ENCODE measurements at places on chromosomes 11 and 22. TPM values are rescaled to one million over a fixed set of nuclear protein-coding genes. Genes with fewer than 3 reads are reported as not detected.

- H3K4me1 ChIP-seq, result peaks cover 10% of the 10 kb centered on the region
- DNase-seq, result no peak
- H3K27me3 ChIP-seq, result no peaks in the 10 kb centered on the region
Measured at GRCh38 chr22:20211997-20212753, 55.9 kb downstream of the RTN4R start.

- H3K27ac ChIP-seq, result no peak overlapping the region
- DNase-seq, result no peak
- H3K36me3 ChIP-seq, result peaks cover 45% of the 10 kb centered on the region
- no peaks in the 10 kb centered on the region for H3K4me1 ChIP-seq
Measured at GRCh38 chr11:68891351-68891948, 12.2 kb downstream of the MRPL21 start.

- H3K27ac ChIP-seq, result no peak overlapping the region
- DNase-seq, result peak; percentile 26
- H3K36me3 ChIP-seq, result no peaks in the 10 kb centered on the region
- H3K4me1 ChIP-seq, result peaks cover 14% of the 10 kb centered on the region
Measured at GRCh38 chr11:86636275-86636674, 36.1 kb downstream of the ME3 start.

GRCh38 chr22:32803738-32804435 is 2.4 kb downstream of the TIMP3 start:
- H3K4me1 ChIP-seq, result peaks cover 3% of the 10 kb centered on the region
- no peaks in the 10 kb centered on the region for H3K27me3 ChIP-seq

- no peak overlapping the region for H3K27ac ChIP-seq
- no peak overlapping the region for H3K4me3 ChIP-seq
- H3K4me1 ChIP-seq, result no peaks in the 10 kb centered on the region
- DNase-seq, result peak; percentile 20
Measured at GRCh38 chr11:69213316-69213715, 57.6 kb downstream of the SMIM38 start.

- peaks cover 26% of the 10 kb centered on the region for H3K4me1 ChIP-seq
- peak overlapping the region; percentile 33 for H3K27ac ChIP-seq
- no peaks in the 10 kb centered on the region for H3K27me3 ChIP-seq
- no peaks in the 10 kb centered on the region for H3K36me3 ChIP-seq
- no peak overlapping the region for H3K4me3 ChIP-seq
- no peak for DNase-seq
Measured at GRCh38 chr11:76837696-76838677, 22.7 kb upstream of the ACER3 start.

- H3K4me3 ChIP-seq, result no peak overlapping the region
- H3K27ac ChIP-seq, result no peak overlapping the region
- peak; percentile 67 for DNase-seq
- H3K27me3 ChIP-seq, result no peaks in the 10 kb centered on the region
- no peaks in the 10 kb centered on the region for H3K4me1 ChIP-seq
Measured at GRCh38 chr22:35043252-35043933, 22.6 kb upstream of the ISX start.

- no peaks in the 10 kb centered on the region for H3K27me3 ChIP-seq
- peaks cover 6% of the 10 kb centered on the region for H3K4me1 ChIP-seq
- no peak for DNase-seq
- H3K27ac ChIP-seq, result no peak overlapping the region
Measured at GRCh38 chr11:47351156-47352126, 1.1 kb downstream of the MYBPC3 start.

GRCh38 chr11:64878223-64878493 is 263 bp downstream of the EHD1 start:
- no peaks in the 10 kb centered on the region for H3K4me1 ChIP-seq
- DNase-seq, result no peak
- H3K27me3 ChIP-seq, result no peaks in the 10 kb centered on the region
- peak overlapping the region; percentile 96 for H3K4me3 ChIP-seq
- no peak overlapping the region for H3K27ac ChIP-seq

DNA sequence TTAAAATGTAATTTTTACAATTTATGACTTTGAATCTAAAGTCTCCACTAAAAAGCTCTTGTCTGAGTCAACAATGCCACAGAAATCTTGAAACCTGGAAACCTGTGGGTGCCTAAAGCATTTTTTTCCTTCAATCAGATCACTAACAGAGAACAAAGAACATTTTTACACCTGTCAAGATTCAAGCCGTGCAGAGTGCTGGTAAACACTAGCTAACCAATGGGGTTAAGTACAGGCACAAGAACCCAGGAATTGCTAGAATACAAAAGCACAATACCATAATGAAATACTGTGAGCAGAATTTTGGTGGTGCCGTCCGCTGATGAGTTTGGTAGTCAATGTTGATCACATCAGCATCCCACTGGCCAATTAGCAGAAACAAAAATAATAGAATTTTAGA is 380.3 kb upstream of the PITPNB start:
- H3K27me3 ChIP-seq, result no peaks in the 10 kb centered on the region
- no peak overlapping the region for H3K27ac ChIP-seq

DNA sequence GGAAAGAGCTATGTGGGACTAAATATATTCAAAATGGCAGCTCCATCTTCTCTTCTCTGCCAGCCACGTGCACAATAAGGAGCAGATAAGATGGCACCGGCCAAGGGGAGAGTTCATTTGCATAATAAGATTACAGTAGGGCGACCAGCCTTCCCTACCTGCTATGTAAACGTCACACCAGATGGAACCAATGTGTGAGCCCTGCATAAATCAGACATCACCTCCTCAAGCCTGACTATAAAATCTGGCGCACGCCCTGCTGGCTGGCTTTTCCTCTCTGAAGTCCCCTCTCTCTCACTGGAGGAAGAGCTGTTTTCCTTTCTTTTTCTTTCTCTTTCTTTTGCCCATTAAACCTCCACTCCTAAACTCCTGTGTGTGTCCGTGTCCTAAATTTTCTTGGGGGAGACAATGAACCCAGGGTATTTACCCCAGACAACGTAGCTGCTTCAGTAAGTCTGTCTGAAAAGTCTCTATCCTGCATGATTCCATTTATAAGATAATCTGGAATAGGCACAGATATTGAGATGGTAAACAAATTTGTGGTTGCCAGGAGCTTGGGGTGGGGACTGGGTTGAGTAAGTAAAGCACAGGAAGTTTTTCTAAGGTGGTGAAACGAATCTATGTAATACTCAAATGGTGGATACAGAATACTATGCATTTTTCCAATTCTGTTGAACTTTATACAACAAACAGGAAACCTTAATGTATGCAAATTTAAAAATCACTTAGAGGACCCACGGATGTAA is 670.0 kb upstream of the KIRREL3 start:
- H3K4me3 ChIP-seq, result no peak overlapping the region
- no peak overlapping the region for H3K27ac ChIP-seq
- H3K4me1 ChIP-seq, result no peaks in the 10 kb centered on the region
- DNase-seq, result no peak

DNA sequence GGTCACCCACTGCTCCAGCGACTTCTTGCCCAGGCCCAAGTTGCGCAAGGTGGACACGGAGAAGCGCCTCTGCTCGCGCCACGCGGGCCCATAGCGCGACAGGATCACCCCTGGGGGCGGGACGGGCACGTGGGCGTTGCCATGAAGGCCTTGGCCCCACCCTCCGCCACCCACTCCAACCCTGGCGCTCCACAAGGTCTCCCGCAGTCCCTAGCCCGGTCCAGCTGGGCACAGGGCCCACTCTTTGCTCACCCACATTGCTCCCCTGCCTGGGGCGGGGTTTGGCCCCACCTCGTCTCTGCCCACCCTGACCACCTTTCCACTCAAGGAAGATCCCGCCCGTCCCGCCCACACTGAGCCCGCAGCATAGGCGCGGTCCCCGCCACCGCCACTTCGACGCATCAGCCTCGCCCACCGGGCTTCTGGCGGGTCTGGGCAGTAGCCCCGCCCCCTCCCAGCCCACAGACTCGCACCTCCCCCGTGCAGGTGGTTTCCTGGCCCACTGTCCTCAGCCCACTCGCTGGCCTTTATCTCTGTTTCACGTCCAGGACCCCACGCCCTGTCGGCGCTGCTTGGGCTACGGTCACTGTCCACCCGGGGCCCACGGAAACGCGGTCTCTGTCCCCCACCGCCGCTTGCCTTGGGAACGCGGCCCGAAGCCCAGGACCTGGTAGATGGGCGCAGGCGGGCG is 12.3 kb upstream of the CYP2D6 start:
- H3K36me3 ChIP-seq, result peaks cover 22% of the 10 kb centered on the region
- no peaks in the 10 kb centered on the region for H3K4me1 ChIP-seq
- H3K4me3 ChIP-seq, result no peak overlapping the region

- H3K4me3 ChIP-seq, result no peak overlapping the region
- H3K27me3 ChIP-seq, result no peaks in the 10 kb centered on the region
- H3K36me3 ChIP-seq, result no peaks in the 10 kb centered on the region
- no peak overlapping the region for H3K27ac ChIP-seq
Measured at GRCh38 chr11:134287561-134287960, 11.4 kb downstream of the GLB1L3 start.

DNA sequence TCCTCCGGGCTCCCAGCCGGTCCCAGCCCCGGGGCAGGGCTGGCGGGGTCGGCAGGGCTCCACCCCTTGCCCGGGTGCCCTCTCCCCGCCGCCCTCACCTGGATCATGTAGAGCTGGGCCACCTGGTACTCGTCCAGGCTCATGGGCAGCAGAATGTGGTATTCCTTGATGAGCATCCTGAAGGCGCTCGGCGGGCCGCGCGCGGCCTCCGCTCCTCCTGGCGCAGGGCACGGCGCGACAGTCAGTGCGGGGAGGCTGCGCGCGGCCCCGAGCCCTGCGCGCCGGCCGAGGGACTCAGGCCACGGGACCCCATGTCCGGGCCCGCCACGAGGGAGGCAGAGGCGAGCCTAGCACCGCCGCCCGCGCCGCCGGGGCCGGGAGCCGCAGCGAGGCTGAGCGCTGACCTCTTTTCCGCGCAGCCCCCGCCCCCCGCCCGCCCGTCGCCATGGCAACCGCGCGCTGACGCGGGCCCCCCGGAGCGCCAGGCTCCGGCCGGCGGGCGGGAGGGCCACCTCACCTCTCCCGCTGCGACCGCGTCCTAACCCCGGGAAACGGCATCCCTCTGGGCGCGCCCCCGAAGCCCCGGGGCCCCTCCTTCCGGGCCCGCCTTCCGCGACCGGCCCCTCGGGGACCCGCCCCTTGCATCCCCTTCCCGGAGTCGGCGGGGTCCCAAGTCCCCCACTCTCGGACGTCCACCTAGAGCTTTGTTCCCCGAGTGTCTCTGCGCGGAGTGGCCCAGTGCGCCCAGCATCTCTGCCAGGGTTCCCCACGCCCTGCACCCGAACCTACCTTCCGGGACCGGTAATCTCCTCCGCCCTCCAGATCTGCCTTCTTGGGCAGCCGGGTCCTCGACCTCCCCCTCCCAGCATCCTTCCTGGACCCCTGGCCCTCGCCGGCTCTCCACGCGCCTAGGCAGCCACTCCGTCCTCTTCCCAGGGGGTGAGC is 886 bp downstream of the PITPNM1 start:
- peaks cover 35% of the 10 kb centered on the region for H3K36me3 ChIP-seq
- H3K4me3 ChIP-seq, result peak overlapping the region; percentile 88
- peak; percentile 73 for DNase-seq
- H3K27ac ChIP-seq, result peak overlapping the region; percentile 32
- H3K4me1 ChIP-seq, result peaks cover 12% of the 10 kb centered on the region

DNA sequence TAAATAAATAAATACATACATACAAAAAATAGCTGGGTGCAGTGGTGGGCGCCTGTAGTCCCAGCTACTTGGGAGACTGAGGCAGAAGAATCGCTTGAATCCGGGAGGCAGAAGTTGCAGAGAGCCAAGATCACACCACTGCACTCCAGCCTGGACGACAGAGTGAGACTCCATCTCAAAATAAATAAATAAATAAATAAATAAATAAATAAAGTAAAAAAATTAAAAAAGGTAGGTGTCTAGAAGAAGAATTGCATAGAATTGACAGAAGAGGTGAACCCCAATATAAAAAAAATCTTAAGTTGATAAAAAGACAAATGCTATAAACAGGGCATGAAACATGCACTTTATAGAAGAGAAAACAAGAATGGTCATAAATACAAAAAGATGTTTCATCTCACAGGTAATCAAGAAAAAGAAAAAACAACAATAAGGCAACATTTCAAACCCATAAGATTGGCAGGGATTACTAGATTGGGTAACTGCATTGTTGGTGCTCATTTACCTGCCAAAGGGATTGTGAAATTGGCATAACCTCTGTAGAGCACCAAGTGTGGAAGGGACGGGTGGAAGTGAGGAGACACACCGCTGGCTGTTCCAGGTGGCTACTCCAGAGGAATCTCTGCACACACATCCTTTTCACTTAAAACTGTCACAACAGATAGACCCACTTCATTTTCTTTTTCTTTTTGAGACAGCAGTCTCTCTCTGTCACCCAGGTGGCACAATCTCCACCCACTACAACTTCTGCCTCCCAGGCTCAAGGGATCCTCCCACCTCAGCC is 44.7 kb downstream of the NF2 start:
- no peak overlapping the region for H3K27ac ChIP-seq
- no peak for DNase-seq
- peaks cover 38% of the 10 kb centered on the region for H3K36me3 ChIP-seq
- H3K27me3 ChIP-seq, result no peaks in the 10 kb centered on the region
- no peaks in the 10 kb centered on the region for H3K4me1 ChIP-seq

- no peaks in the 10 kb centered on the region for H3K36me3 ChIP-seq
- no peak overlapping the region for H3K27ac ChIP-seq
- no peaks in the 10 kb centered on the region for H3K4me1 ChIP-seq
- no peak overlapping the region for H3K4me3 ChIP-seq
Measured at GRCh38 chr11:75152651-75153427, 1.9 kb downstream of the SLCO2B1 start.

DNA sequence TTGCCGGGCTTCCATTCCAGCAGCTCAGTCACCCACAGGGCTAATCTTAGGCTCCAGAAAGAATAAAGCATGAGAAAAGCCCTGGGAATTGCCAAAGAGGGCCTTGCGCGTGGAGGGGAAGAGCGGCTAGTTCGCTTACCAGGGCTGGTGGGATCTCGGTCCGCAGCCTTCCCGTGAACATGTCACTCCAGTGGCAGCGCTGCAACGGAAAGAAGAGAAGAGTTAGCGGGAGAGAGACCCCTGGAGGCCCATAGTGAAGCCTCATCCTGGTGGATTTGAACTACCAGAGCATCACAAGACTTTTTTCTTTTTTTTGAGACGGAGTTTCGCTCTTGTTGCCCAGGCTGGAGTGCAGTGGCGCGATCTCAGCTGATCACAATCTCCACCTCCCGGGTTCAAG is 18.0 kb downstream of the RANGAP1 start:
- H3K27ac ChIP-seq, result no peak overlapping the region
- DNase-seq, result no peak
- H3K4me1 ChIP-seq, result no peaks in the 10 kb centered on the region
- H3K36me3 ChIP-seq, result peaks cover 74% of the 10 kb centered on the region

DNA sequence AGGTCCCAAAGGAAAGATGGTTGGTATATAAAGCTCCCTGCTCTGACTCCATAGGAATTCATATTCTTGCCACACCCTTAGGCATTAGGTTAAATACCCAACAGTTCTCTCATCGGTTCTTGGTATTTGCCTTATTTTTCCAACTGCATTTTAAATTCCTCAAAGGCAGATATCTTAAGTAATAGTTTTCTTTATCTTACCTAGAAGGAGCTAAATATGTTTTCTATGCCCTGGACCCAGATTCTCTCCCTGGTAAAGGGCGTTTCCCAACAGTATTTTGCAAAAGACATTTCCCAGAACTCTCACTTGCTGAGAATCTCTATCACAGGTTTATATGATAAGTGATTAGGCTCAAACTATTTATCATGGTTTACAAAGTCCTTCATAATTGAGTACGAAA is 158.6 kb upstream of the BDNF start:
- H3K27ac ChIP-seq, result no peak overlapping the region
- peaks cover 28% of the 10 kb centered on the region for H3K27me3 ChIP-seq
- no peaks in the 10 kb centered on the region for H3K4me1 ChIP-seq
- DNase-seq, result no peak

MYOD1 gene
- not detected for total RNA-seq

PLAAT4 gene
- not detected for total RNA-seq

P2RX6 gene
- total RNA-seq, result 1.9 TPM

DDTL gene
- not detected for total RNA-seq

OR51T1 gene
- not detected for total RNA-seq

OR6X1 gene
- not detected for total RNA-seq

SYT13 gene
- total RNA-seq, result 9.3 TPM

TP53I11 gene
- 203 TPM for total RNA-seq

ZBTB16 gene
- total RNA-seq, result 8.8 TPM

TXNRD2 gene
- 15.4 TPM for total RNA-seq
